ENCODE measurements at places on chromosomes 4 and X.

DNA sequence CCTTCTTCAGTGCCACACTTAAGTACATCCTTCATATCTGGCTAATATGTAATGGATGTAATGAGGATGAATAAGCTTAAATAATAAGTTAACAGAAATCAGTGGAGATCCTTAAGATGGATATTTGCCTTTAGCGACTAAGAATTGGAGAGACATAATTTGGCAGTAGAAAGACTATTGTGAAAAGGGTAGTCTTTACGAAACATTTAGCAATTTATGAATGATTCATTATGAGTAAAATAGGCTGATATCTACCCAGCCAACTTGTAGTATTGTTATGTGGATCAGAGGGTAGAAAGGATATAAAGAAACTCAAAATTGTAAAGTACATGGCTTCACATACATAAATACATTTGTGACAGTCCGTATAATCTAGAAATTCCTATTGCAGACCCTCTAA lies 2371.8 kb downstream of the PCDH7 start:
- no peak for DNase-seq

DNA sequence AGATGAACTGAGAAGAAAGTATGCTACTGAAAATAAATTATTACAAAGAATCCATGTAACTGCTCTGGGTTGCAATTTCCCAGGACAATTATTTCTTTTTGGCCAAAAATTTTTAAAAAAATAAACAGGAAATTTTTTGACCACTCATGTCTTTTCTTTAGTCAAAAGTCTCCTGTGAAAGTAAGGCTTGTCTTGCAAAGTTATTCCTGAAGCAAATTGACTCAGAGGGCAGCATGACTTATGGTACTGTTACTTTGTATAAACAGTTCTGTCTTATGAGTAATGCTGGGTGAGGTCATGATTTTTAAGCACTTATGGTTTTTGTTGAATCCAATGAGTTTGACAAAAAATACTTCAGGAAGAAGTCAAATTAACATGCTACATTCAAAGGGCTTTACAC lies 292.8 kb upstream of the ARSJ start:
- DNase-seq = no peak

DNA sequence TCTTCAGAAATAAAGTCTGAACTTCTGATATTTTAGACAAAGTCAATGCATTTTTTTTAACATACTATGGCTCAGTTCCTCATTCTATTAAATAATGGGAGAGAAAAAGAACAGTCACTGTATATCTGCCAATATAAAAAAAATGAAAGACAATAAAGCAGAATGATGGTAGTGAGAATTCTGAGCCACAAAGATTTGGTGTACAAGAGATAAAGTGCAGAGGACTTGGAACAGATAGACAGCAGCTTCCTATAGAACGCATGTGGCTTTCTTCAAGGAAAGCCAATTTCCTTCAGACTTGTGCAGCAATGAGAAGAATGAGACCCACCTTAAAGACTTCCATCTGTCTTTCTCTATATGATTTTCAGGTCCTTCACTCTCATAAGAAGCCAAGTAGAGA lies 39.7 kb downstream of the RASGEF1B start:
- no peak for DNase-seq

DNA sequence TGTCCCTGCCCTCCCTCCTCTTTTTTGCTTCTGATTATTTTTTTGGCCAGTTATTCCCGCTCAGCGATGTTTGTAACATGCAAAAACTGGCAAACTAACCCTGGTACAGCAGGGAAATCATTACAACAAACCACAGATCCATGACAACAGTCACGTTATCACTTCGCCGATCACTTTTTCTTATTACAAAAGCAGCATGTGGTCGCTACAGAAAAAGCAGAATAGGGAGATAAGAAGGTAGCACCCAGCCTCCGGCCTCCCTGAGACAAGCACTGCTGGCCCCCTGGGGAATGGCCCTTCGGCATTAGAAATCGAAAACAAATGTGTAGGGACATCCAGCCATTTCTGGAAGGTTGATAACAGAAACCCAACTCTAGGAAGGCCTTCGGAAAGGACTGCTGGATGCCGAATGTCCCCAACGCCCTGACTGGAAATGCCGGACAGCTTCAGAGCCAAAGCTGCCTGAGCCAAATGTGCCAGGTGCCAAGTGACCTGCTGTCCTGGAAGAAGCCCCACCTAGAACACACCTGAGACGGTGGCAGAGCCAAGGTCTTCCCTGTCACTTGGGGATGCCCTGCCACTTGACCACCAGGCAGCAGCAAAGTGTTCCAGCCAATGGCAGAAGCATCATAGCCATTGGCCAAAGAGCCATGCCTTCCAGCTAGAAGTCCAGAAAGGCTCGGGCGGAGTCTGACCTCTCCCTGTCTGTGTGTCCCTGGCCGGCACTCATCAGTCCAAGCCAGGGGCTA lies 2.9 kb downstream of the IDH3G start:
- no peak for DNase-seq

DNA sequence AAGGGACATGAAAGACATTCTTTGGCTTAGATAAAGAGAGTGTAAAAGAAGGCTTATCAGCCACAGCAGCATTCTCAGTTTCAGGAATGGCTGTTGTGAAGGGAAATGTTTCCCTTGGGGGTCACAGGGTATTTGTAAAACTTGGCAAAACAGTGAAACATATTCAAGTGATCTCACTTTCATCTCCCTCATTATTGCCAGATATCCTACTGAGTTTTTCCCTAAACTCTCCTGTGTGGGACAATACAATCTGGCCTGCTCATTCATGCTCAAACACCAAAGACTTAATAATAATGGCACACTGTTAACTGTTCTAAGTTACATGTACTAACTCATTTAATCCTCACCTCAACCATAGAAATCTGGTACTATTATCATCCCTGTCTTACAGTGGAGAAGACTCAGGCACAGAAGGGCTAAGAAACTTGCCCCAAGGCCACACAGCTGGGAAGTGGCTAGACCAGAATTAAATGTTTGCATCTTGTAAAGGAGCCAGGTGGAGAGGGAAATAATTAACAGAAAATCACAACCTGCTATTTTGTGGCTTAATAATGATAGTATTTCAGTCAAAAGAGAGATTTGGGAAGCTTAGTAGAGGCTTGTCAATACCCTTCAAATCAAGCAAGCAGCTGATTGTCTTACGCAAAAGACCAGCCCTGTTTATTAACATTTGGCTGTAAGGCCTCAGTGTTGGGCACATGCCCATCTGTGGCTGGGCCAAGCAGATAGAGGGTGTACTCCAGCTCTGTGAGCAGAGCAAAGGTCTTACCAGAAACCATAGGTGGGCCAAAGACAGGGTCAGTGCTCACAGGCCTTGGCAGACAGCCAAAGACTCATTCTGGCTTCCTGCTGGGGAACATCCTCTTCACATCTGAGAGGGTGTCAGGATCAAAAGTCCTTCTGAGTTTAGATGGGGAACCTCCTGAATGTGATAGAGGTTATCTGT lies 17.3 kb downstream of the SMPX start:
- no peak for DNase-seq

Data from activated CD4-positive, alpha-beta T cell treated with anti-CD3 and anti-CD28 coated beads for 4 hours (primary cell).